Posterior vena cava (tissue), 2 donors: ENCODE measurements at places on chromosomes 2 and 18. TPM values are rescaled to one million over a fixed set of nuclear protein-coding genes. Genes with fewer than 3 reads are reported as not detected.

SULT1C2 gene
- not detected for total RNA-seq

CTDP1 gene
- 13.8 TPM for total RNA-seq

RRM2 gene
- total RNA-seq: 1.5 TPM

TMEM18 gene
- total RNA-seq: 15.7 TPM

RNF103 gene
- 29.0 TPM for total RNA-seq
